ENCODE measurements at places on chromosomes 5 and 9.
A peak's percentile ranks its signal among the peaks of the same experiment; 100 is the strongest.

- no peak for DNase-seq
Observed at GRCh38 chr5:74310997-74311930, 329.3 kb downstream of the ENC1 start.

- DNase-seq: no peak
Observed at GRCh38 chr5:16483361-16483760, 17.8 kb upstream of the ZNF622 start.

GRCh38 chr5:18653216-18653752, 1019.0 kb downstream of the TAF11L14 start:
- no peak for DNase-seq

- no peak for DNase-seq
Observed at GRCh38 chr5:15682566-15682965, 182.6 kb downstream of the FBXL7 start.

- no peak for DNase-seq
Observed at GRCh38 chr9:90034071-90034470, 429.3 kb downstream of the GADD45G start.

DNA sequence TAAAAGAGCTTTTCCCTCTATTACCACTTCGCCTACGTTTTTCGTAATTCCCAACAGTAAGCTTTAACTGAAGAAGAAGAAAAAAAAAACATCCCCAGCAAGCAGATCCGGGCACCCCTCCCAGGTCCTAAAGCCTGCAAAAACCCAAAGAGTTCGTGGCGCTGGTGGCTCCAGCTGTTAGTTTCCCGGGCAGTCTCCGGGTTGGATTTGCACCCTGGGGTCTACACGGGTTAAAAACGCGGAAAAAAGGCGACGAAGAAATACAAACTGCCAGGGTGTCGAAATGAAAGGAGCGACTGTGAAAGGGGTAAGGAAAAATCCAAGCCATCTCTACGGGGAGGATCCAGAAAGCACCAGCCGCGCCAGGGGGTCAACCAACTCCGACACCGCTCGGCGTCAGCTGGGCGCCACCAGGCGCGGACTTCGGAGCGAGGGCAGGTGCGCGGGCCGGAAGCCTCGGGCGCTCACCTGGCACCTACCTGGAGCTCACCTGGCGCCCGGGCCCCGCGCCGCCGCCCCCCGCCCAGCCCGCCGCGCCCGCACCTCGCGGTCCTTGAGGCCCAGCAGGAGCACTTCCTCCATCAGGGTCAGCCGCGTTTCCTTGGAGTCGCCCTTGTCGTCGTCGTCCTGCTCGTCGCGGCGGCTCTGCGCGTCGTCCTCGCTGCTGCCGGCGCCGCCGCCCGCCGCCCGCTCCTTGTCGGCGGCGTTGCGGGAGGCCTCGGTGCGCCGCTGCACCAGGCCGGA, 680 bp downstream of the GOLPH3 start:
- DNase-seq: peak; percentile 62

GRCh38 chr5:172319708-172320441, 36.3 kb upstream of the UBTD2 start:
- DNase-seq: no peak

GRCh38 chr9:20604562-20604961, 17.7 kb downstream of the MLLT3 start:
- no peak for DNase-seq
